Stimulated activated CD8-positive, alpha-beta memory T cell treated with anti-CD3 and anti-CD28 coated beads, Interleukin-15, amount 100 ng/mL, for 1 hour (primary cell): ENCODE measurements at places on chromosomes 7 and 10.
A peak's percentile ranks its signal among the peaks of the same experiment; 100 is the strongest.

DNA sequence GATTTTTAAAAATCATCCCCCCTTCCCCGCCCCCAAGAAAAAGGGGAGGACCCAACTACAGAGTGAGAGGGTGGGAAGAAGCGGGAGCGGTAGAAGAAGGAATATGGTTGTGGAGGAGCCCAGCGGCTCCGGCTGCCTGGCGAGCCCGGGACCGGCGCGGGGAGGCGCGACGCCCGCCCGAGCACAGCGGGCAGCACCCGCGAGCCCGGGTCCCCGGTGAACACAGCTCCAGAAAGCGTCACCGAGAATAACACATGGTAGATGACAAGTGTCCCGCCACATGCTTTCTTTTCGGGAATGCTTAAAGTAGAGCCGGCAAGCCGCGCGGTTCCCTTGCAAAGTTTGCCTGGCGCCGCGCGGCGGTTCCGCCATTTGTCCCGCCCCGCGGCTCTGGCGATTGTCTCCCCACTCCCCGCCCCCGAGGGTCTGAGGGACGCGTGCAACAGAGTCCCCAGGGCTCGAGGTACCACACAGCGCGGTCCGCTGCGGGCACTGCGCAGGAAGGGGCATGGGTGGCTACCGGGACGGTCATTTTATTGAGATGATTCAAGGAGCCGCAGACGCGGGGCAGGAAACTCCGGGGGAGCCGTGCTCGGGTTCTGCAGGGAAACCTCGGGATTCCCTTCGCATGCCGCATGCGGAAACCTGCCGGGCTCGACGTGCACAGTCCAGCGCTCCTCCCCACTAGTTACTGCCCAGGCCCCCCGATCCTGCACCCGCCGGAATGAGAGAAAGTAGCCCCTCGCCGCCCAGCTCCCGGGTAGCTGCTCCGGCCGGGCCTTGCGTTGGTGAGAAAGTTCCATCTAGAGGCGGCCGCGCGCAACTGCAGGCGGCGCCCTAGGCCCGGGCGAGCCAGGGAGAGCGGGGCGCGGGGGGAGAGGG, 781 bp upstream of the GRM8 start:
- peak; percentile 30 for DNase-seq

DNA sequence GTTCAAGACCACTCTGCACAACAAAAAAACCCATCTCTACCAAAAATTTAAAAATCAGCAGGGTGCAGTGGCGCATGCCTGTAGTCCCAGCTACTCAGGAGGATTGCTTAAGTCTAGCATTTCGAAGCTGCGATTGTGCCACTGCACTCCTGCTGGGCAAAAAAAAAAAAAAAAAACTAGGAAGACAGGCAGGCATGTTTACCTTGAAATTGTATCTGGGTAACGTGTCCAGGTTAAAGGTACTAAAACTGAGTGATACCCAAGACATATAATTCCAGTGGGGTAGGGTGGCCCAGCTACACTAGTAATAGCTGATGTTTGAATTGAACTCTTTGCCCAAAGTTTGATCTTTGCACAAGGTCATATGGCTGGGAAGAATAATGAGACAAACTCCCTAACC, 16.2 kb downstream of the GHITM start:
- no peak for DNase-seq

- no peak for DNase-seq
Observed at GRCh38 chr7:22406715-22407114, 49.8 kb upstream of the RAPGEF5 start.

- DNase-seq, result no peak
Observed at GRCh38 chr10:103042129-103042528, 124.0 kb downstream of the CNNM2 start.

GRCh38 chr10:4909118-4909517, 54.1 kb upstream of the AKR1C1 start:
- DNase-seq, result no peak

DNA sequence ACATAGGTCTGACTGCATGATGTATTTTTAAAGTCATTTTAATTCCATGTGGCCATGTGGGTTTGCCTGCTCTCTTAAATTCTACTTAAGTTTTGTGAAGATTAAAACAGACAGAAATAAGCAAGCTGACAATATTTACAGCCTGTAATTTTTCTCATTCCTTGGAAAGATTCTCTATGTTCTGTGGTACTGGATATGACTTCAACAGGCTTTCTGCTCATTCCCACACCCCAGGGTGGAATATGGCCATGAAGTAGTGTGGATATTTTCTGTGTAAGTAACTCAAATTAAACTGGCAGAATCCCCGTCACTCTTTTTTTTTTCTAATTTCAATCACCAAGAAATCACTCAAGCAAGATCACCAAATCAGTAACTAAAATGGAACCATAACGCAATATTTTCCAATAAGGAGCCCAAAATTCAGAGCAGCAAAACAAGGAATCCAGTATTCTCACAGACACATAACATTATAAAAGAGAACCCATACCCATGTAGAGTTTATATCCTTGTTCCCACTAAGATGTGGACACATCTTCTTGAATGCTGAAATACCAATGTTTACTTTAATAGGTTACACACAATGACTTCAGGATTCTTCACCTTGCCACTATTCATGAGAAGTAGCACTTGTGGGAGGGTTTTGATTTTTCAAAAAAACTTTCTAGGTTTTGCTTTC, 5.7 kb downstream of the HOXA5 start:
- DNase-seq, result no peak

- no peak for DNase-seq
Observed at GRCh38 chr10:61841338-61841875, 60.1 kb upstream of the ARID5B start.
